ENCODE measurements at places on chromosomes 5 and 9.

- no peak for DNase-seq
Measured at GRCh38 chr5:143807401-143807800, 4.6 kb upstream of the HMHB1 start.

- DNase-seq, result no peak
Measured at GRCh38 chr5:147474140-147474539, 35.7 kb downstream of the DPYSL3 start.

GRCh38 chr5:136285096-136285855 lies 80.1 kb downstream of the TRPC7 start:
- DNase-seq, result no peak

- DNase-seq, result no peak
Measured at GRCh38 chr5:35117967-35118366, 70.2 kb upstream of the AGXT2 start.

Data from stimulated activated effector memory CD8-positive, alpha-beta T cell treated with anti-CD3 and anti-CD28 coated beads, Interleukin-12 subunit alpha, Interleukin-12 subunit beta, amount 100 ng/mL, for 72 hours (primary cell).